ENCODE measurements at places on chromosomes 5 and 9.

DNA sequence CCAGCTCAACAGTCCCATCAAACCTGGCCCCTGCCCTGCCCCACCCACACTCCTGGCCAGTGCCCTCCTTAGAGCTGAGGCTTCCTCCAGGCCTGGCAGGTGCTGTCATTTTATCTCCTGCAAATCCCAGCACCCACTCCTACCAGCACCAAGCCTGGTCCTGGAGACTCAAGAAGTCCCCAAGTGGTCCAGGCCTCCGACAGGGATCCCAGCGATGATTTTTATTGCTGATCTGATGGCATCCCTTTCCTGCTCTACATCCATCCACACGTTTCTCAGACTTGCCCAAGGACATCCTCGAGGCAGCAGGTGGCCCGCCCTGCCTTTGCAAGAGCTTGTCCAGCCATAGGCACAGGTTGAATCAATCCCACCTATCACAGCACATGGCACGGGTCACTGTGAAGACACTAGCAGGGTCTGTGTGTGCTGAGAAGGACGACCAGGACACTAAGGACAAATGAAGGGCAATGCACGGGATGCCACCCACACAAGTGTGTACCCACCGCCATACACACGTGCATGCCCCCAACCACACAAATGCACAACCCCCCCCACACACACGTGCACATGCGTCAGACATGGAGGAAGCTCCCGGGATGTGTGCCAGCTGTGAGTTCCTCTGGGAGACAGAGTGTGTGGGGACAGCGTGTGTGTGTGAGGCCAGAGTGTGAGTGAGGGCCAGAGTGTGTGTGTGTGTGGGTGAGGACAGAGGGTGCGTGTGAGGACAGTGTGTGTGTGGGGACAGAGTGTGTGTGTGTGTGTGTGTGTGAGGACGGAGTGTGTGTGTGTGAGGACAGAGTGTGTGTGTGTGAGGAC, 62.4 kb upstream of the UBAC1 start:
- no peak for DNase-seq

GRCh38 chr5:74949976-74950375, 83.8 kb upstream of the FAM169A start:
- no peak for DNase-seq

DNA sequence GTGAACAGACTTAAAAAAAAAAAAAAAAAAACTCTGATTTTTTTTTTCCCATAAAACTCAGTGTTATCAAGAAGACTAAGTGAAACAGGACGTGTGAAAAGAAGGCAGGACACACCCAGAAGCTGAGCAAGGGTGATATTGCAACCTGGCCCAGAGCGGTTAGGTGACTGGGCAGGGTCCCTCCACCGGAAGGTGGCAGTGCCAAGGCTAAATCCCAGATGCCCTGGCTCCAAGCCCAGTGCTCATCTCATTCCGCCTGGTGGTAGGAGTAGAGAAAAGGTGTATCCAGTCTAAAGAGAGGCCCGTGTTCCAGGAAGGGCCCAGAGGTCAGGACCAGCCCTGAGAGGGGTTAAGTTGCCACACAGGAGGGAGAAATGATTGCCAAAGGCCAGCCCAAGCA, 51.5 kb upstream of the SAP30L start:
- no peak for DNase-seq

GRCh38 chr9:135326141-135326540, 153.4 kb upstream of the PPP1R26 start:
- no peak for DNase-seq

- no peak for DNase-seq
These were observed 6.5 kb downstream of the LVRN start for GRCh38 chr5:115968770-115969169.

- DNase-seq, result no peak
These were observed 34.9 kb downstream of the PCDH1 start for GRCh38 chr5:141843156-141843927.

DNA sequence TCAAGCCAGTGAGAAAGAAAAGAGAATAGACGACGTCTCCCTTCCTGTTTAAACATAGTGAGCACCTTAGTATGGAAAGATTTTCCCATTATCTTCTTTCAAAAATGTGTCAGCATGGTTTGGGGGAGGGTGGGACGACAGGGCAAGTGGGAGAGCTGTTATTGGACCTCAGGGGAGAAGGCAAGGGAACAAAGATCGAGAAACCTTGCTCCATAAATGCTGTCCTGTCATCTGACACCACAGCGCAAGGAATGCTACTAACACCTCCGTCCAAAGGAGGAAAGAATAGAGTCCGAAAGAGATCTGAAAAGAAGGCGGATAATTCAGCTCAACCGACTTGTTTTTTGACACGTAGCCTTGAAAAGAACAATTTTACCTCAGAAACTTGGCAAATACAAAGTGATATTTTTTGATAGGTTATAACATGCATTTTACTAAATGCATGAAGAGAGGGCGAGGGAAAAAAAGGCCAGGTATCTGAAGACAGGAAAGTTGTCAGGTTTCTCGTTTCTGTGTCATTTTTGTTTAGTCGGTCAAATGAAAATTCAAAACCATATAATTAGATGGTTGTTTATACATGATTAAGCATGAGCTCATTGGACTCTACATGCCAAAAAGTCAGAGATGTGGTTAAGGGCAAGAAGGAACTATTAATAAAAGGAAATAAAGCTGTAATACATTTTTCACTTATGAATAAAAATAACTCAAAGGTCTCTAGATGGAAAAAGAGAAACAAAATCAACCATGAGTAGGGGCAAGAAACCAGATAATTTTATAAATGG, 155.7 kb downstream of the GLIS3 start:
- DNase-seq, result no peak

GRCh38 chr5:124572971-124573370, 173.5 kb downstream of the ZNF608 start:
- DNase-seq, result no peak

- no peak for DNase-seq
These were observed 602.6 kb upstream of the DMAC1 start for GRCh38 chr9:8401961-8402705.

DNA sequence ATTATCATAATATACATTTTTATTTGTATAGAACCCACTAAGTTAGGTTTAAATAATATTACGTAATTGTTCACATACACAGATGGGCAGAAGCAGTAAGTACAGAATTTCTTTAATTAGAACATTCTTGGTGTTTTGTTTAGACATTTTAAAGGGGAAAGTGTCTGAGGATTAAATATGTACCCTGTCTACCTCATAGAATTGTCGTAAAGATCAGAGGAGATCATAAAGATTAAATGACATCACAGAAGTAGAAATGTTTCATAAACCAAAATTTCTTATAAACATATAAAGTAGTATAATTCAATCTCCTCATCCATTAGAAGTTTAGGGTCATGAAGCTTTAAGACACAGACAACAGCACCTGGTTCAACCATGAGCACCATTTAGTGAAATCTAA, 20.1 kb downstream of the DEPDC1B start:
- DNase-seq, result no peak

DNA sequence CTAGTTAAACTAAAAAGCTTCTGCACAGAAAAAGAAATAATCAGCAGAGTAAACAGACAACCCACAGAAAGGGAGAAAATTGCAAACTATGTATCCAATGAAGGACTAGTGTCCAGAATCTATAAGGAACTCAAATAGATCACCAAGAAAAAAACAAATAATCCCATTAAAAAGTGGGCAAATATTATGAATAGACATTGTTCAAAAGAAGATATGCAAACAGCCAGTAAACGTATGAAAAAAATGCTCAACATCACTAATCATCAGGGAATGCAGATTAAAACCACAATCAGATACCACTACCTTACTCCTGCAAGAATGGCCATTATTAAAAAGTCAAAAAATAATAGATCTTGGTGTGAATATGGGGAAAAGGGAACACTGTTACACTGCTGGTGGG, 119.9 kb downstream of the FRMD3 start:
- DNase-seq, result no peak

DNA sequence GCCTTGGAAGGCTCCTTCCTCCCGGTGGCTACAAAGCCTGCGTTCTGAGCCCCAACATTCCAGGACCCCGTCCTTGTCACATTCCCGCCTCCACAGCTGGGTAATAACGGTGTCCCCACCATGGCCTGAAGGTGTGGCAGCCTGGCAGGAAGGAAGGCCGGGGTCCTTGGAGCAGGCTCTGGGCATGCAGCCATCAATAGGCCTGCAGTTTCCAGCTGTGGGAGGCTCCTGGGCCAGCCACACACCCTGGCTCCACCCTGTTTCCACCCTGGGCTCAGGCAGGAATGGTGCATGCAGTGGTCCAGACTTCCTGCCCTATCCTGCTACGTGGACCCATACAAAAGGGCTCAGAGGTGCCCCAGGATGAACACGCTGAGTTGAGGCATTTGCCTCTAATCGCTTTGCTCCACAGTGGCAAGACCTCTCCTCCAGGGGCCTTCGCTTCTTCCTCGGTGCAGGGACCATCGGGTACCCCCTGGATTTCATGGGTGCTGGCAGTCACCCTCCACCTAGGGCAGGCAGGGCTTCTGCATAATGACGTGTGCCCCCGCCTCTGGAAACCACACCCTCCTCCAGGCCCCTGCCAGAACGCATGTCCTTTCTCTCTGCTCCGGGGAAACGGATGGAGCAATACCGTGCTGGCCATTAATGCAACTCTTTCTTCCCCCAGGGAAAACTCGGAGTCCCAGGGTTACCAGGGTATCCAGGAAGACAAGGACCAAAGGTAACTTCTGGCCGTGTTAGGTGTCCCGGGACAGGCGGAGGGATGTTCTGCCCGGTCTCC, 95.1 kb upstream of the FCN2 start:
- DNase-seq, result no peak

DNA sequence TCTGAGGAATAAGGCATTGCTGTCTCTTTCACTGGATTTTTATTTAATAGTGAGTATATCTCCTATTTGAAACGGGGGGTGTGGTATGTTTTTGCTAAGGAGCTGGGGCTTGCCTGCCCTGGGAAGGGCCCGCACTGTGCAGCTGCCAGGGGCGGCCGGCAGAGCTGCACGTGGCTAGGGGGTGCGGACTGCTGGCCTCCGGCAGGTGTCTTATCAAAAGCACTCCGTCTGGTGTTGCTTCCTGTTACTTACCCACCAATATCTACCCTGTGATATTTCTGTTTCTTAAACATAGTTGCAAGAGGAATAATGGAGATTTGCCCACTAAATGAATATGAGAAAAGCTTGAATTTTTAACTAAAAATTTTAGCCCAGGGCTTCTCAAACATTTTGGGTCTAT, 232.0 kb downstream of the IRX1 start:
- DNase-seq, result no peak

DNA sequence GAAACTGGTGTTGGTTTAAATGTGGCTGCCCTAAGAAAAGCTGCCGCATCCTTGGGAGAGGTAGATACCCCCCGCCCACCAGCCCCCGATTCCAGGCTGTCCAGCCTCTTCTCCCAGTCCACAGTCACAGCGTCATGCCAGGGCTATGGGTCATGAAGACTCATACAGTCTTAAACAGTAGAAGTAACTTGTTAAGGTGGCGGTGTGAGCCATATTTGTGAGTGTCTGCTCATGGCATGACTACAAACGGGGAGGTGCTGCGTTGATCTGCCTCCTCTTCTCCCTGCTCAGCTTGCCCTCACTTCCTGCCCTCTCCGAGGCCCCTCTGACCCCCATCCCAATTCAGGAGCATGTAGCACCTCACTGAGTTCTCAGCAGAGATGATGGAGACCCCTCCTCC, 20.8 kb downstream of the FGD3 start:
- no peak for DNase-seq

DNA sequence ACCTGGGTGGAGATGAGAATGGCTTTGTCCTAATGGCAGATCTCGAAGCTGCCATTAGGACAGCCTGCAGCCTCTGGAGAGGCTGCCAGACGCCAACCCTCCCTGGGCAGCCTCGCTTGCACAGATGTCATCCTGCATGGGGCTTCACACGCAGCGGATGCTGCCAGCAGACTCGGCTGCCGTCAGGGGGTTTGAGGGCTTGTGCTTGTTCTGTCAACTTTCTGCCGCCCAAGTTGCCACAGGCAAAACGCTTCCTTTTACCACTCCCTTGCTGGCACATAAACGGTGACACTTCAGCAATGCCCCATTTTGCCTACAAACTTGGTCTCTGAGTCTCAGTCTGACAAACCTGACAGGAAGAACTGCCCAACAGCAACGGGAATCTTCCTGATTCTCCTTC, 24.7 kb downstream of the DAP start:
- DNase-seq, result no peak

DNA sequence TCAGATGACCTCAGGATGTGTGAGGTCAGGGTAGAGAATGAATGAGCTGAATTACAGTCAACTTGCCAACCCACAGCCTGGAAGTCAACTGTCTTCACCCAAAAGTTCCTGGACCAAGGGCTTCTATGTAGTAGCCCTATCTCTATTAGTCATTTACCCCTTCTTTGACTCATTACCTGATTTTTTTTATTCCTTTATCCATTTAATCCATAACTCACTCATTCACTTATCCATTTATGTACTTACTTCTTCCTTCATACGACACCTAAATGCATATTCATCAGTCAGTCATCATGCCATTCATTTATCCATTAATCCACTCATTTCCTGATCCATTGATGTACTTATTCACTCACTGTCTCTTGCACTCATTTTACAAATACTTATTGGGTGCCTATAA, 212.7 kb downstream of the PAPPA start:
- no peak for DNase-seq

GRCh38 chr5:180170810-180171567, 38.0 kb downstream of the RASGEF1C start:
- DNase-seq, result no peak

DNA sequence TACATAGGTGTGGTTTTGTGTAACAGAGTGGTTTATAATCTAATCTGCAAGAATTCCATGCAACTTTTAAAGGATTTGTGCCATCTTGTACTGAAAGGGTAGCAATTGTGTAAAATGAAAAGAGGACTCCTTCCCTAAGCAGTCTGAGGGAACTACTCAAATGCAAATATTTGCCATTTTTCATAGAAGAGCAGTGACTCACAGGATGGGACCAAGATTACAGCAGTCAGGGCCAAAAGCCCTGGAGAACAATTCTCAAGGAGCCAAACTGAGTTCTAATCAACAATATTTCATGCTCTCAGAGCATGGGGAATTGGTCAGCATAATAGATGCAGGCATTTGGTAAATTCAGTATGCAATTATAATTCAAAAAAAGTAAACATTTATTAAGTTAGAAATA, 495.8 kb downstream of the CHSY3 start:
- DNase-seq, result no peak

GRCh38 chr5:40465416-40465815, 214.3 kb upstream of the PTGER4 start:
- no peak for DNase-seq

GRCh38 chr5:127746756-127747155, 43.6 kb downstream of the CCDC192 start:
- no peak for DNase-seq

- DNase-seq, result no peak
These were observed 19.4 kb upstream of the RNF130 start for GRCh38 chr5:180090769-180091546.

DNA sequence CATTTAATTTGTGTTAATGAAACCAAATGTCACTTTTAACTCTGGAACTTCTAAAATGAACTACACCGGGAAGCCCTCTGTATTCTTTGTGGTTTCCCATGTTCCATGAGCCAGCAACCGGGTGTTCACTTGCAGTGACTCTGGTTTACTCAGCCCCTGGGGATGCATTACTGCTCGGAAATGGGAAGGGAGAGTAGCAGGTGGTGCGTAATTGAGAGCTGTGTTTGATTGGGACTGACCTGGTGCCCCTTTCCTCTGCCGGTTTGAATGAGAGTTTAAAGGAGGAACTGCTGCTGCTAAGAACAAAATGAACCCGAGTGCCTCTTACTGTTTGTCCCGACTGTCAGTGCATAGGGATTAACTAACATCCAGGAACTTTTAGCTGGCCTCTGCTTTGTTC, 100.1 kb upstream of the DHFR start:
- DNase-seq, result no peak
